ENCODE measurements at places on chromosomes 13 and 19.
A peak's percentile ranks its signal among the peaks of the same experiment; 100 is the strongest.

GRCh38 chr13:98069985-98070384 lies 72.9 kb upstream of the FARP1 start:
- DNase-seq, result no peak

DNA sequence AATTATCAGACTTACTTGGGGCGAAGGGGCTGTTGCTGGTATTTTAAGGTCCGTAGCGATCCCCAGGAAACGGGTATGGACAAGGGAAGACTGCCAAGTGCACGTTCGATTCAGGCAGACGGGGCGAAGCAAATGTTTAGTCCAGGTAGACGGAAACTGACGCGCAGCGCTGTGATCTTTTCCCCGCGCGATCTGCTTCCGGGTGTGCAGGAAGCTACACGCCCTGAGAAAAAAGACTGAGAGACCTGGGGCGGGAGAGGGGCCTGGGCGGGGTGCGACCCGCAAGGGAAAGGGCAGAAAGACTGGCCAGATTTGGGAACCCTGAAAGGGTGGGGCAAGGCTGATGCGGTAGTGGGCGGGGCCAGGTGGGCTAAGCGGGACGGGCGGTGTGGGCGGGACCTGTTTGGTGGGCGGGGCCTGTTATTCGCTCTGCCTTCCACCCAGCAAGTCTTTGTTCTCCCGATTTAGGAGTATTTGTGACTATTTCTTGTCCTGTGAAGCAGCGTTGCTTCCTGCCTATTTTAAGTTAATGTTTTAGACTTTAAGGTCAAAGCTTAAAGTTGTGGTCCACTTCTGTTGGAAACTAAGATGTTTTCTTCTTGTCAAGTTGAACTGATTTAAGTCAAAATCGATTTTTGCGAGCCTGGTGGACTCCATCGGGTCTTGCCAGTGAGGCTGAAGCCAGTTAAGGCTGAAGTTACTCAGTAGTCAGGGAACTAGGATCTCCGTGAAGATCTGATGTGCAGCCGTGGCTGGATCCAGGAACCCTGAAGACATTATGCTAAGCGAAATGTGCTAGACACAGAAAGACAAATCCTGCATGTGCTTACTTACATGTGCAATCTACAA lies at the start of gene ZNF836:
Gene ZNF836, minus strand, starts transcription at position 301 of the 849 bp plus-strand sequence. CDS start 3,549 bp downstream, outside the sequence.
- DNase-seq, result peak; percentile 88

GRCh38 chr13:73508841-73509240 lies 450.0 kb downstream of the KLF5 start:
- DNase-seq, result no peak

GRCh38 chr19:15238639-15239155 lies 6.4 kb upstream of the EPHX3 start:
- DNase-seq, result no peak

- DNase-seq, result peak; percentile 61
Observed at GRCh38 chr19:55080121-55080967, 4.7 kb downstream of the EPS8L1 start.

GRCh38 chr19:3387645-3388589 lies 21.5 kb downstream of the NFIC start:
- DNase-seq, result no peak

DNA sequence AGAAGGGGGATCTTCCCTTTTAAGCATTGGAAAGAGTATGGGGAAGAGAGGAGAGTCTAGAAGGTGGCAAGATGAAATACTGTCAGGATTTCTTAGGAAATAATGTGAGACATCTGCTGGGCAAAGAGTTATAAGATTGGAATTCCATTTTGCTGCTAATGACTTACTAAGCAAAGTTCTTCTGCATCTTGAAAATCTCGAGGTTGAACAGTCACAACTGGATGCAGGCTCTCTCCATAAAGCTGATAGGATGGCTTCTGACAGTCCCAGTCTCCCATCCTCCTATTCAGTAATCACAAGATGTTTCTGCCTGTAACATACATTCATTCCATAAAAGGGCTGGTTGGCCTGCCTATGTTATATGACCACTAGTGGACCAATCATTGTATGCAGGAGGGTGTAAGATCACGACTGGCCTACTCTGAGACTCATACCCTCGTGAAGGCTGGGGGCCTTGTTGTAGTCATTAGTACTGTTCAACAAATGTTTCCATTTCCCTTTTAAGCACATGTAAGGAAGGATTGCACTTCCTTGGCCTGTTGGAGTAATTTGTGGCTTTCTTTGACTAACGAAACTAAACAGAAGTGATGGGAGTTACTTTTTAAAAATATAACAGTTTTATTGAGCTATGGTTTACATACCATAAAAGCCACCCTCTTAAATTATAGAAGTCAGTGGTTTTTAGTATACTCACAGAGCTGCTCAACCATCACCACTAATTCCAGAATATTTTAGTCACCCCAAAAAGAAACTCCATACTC lies 45.0 kb upstream of the TDRD3 start:
- DNase-seq, result no peak

DNA sequence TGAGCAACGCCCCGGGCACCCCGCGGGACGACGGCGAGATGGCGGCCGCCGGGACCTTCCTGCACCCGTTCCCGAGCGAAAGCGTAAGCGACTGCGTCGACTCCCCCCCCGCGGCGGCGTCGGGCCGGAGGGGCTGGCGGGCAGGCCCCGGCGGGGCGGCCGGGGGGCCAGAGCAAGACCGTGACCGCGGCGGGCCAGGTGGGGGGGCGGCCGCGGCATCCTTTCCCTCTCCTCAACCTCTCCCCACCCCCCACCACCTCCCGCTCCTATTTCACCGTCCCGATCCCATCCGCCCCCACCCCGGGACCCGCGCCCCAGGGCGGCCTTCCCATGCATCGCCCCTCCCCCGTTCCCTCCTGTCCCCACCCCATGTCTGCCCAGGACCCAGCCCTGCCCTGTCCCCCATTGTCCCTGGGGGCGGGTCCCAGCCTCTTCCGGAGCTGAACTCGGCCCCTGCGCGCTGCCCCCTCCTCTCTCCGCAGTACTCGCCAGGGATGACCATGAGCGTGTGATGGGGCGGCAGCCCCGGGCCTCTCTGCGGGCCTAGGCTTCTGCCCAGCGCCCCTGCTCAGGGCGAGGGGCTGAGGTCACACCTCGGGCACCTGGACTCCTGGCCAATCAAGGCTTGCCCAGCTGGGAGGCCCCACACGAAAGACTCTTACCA lies 4.1 kb downstream of the ISYNA1 start:
- DNase-seq, result no peak

DNA sequence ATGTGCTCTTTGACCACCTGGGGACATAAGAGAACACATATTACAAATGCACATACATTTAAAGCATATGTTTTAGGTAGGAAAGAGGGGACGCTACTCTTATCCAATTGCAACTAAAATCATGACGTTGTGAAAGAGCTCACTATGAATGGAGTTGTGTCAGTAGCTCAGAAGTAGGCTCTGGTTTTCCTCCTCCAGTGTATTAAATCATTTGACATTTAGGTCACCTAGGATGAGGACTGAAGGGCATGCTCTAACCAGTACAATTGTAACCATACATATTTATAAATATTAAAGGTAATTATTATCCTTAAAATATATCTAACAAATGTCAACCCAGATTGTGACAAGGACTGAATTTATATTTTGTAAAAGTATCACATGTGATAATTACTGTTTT lies 389.0 kb downstream of the KLF12 start:
- DNase-seq, result no peak

DNA sequence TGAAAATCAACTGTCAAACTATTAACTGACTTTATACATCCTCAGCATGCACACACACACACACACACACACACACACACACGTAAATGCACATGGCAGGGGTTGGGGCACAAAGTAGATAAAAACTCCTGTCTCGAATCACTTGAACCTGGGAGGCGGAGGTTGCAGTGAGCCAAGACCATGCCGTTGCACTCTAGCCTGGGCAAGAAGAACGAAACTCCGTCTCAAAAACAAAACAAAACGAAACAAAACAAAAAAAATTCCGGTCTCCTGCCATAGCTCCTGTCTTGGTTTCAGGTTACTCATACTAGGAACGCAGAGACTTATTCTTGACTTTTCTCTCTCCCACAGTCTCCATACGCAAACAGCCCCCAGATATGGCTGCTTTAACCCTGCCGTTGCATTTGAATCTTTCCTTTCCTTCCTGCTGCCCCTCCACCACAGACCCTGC lies 148.9 kb downstream of the SHISA2 start:
- DNase-seq, result no peak

- DNase-seq, result no peak
Observed at GRCh38 chr19:6660930-6661329, 9.0 kb downstream of the TNFSF14 start.

DNA sequence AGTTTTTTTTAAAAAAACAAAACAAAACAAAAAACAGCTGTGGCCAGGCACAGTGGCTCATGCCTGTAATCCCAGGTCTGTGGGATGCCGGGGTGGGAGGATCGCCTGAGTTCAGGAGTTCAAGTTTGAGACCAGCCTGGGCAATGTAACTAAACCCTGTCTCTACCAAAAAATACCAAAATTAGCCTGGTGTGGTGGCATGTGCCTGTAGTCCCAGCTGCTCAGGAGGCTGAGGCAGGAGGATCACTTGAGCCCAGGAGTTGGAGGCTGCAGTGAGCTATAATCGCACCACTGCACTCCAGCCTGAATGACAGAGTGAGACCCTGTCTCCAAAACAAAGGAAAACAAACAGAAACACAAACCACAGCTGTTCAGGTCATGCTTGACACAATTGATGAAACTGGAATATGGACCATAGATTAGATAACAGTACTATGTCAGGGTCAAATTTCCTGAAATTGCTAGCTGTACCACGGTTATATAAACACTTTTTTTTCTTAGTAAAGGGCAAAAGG lies 6.9 kb upstream of the ANGPTL4 start:
- no peak for DNase-seq

GRCh38 chr19:28523619-28524018 lies 689.3 kb downstream of the UQCRFS1 start:
- no peak for DNase-seq

DNA sequence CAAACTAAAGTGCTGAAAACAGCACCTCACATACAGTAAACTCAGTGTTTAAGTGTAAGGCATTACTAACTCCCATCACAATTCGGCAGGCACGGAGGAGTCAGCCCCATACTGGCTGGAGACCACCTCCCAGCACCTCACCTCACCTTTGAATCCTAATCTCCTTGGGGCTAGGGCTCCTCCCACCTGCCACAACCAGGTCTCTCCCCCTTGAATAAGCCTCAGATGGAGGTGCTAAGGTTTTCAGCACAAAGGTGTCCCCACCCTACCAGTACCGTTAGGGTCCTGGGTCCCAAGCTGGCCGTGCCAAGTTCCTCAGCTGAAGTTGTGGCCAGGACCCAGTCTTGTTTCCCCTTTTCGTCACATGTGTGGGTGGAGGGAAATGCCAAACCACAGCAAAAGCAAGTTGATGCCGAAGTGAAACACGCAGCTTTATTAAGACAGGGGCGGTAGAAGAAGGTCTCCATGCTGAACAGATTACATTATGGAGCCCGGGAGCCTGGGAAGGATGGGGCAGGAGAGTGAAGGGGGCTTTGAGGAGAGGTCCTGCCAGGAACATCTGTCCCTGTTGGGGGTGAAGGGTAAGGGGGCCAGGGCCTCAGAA lies at the start of gene IGFLR1:
Gene IGFLR1, minus strand, starts transcription at position 332 of the 604 bp plus-strand sequence. CDS start 1,272 bp downstream, outside the sequence.
- peak; percentile 71 for DNase-seq

GRCh38 chr13:114196629-114197028 lies 17.6 kb downstream of the CFAP97D2 start:
- no peak for DNase-seq

- no peak for DNase-seq
Observed at GRCh38 chr19:50975766-50976165, 6.4 kb upstream of the KLK6 start.

DNA sequence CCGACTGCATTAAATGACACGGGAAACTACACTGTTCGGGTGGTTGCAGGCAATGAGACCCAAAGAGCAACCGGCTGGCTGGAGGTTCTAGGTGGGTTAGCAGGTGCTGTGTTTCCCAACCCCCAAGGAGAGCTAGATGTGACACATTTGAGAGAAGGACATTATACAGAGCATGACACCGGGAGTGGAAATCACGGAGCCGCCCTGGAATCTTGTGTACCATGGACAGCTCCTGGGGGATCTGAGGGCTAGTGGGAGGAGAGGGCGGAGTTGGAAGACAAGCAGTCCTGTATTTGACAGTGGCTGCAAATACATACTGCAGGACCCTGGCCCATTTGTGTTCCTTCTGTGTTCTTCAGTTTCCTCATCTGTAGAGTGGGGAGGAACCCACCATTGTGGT lies 2.3 kb downstream of the CEACAM18 start:
- DNase-seq, result no peak

DNA sequence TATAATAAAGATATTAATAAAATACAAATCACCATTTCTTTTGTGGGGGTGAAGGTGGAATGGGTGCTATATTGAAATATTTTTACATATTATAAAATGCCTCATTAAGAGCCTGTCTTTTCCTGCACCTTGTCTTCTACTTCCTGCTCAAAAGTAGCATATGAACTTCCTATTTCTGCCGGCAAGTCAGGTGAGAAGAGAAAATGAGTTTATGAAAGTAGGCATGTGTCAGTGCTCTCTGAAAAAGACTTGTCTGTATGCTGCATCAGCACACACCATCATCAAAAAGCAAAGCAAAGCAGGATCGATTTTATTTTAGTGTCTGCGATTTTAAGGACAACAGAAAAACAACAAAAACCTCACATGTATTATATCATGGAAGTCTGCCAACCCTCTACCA lies 114.2 kb downstream of the RAP2A start:
- no peak for DNase-seq

DNA sequence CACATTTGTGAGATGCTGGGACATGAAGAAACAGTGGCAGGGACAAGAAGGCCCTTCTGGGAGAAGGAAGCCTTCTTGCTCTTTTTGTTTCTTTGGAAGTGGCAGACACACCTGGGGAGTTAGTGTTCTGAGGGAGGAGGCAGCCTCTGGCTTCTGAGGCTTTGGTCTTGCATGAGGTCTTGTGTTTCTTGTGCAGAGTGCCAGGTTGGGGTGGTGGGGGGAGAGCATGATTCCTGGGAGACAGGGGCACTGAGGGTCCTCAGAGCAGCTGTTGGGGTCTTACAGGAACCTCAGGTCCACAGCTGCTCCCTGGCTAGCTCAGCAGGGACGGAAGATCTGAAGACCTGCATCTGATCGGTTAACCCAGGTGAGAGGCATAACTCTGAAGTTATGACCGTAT lies 167.5 kb upstream of the ZNF536 start:
- no peak for DNase-seq

DNA sequence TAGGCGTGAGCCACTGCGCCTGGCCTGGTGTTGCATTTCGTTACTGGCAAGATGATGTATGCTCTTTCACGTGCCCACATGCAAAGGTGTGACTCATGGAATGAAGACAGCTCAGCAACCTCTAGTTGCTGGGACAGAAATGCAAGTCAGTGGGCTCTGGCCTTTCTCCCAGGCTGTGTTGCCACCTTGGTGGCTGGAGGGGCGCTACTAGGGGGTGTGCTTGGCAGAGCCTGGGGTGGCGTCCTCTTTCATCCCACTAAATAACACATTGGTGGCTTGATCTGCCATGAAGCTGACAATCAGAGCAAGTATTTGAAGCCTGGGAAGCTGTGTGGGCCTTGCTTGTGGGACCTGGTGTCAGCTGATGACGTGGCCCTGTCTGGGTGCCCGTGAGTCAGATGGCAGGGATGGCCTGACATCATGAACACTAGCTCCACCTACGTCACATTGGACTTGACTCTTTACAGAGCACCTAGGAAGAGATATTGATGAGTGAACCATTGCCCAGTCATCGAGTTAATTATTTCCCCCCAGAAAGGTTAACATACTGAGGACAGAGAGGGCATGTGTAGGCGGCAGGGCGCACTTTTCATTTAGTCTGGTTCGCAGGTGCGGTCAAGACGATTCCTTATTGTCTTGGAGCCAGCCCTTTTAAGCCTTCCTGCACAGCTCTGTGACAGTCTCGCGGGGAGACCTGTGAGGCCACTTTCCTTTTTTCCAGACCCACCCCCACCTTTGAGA lies 154.2 kb downstream of the TM9SF2 start:
- peak; percentile 21 for DNase-seq

- no peak for DNase-seq
Observed at GRCh38 chr13:28719227-28720055, 671 bp upstream of the SLC46A3 start.

GRCh38 chr13:43058318-43058674 lies 34.9 kb downstream of the DNAJC15 start:
- DNase-seq, result no peak

Data from activated naive CD4-positive, alpha-beta T cell treated with anti-CD3 and anti-CD28 coated beads, Interleukin-2, amount 50 U/mL, for 16 hours (primary cell).